Activated naive CD8-positive, alpha-beta T cell treated with anti-CD3 and anti-CD28 coated beads for 36 hours (primary cell): ENCODE measurements at places on chromosomes 7 and 10.

- H3K27me3 ChIP-seq, result peaks cover 6% of the 10 kb centered on the region
- H3K4me3 ChIP-seq, result no peak overlapping the region
- H3K36me3 ChIP-seq, result no peaks in the 10 kb centered on the region
- DNase-seq, result no peak
These were observed 631.5 kb upstream of the NRP1 start for GRCh38 chr10:33965795-33966581.

DNA sequence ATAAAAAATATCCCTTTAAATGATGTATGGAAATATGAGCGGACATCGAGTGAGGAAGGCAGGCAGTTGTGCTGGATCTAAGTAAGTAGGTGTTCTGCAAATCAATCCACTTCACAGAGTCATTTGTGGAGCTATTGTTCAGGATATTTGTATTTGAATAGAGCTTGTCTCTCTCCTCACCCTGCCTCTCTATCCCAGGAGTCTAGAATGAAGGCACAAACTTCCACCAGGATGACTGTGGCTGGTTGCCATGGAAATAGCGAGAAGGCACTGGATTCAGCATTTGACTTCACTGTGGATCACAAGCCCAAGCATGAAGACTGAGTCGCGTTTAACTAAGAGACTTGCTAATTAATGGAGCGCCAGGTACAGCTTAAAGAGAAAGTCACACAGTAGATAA lies 53.2 kb downstream of the NPY start:
- no peaks in the 10 kb centered on the region for H3K36me3 ChIP-seq
- H3K27me3 ChIP-seq, result peaks cover 14% of the 10 kb centered on the region
- H3K4me3 ChIP-seq, result no peak overlapping the region
- no peak for DNase-seq
- H3K27ac ChIP-seq, result no peak overlapping the region
- H3K4me1 ChIP-seq, result no peaks in the 10 kb centered on the region

GRCh38 chr10:15310776-15311568 lies 60.1 kb downstream of the FAM171A1 start:
- no peaks in the 10 kb centered on the region for H3K27me3 ChIP-seq
- H3K4me3 ChIP-seq, result no peak overlapping the region
- no peak overlapping the region for H3K27ac ChIP-seq
- H3K36me3 ChIP-seq, result no peaks in the 10 kb centered on the region
- peaks cover 6% of the 10 kb centered on the region for H3K4me1 ChIP-seq
- no peak for DNase-seq

- H3K4me3 ChIP-seq, result no peak overlapping the region
- no peaks in the 10 kb centered on the region for H3K27me3 ChIP-seq
- H3K4me1 ChIP-seq, result peaks cover 9% of the 10 kb centered on the region
- no peak for DNase-seq
- H3K27ac ChIP-seq, result no peak overlapping the region
- H3K36me3 ChIP-seq, result no peaks in the 10 kb centered on the region
These were observed 56.4 kb downstream of the TBXAS1 start for GRCh38 chr7:139885511-139885910.

GRCh38 chr7:16367115-16367514 lies 54.2 kb downstream of the CRPPA start:
- no peaks in the 10 kb centered on the region for H3K4me1 ChIP-seq
- no peaks in the 10 kb centered on the region for H3K27me3 ChIP-seq
- peaks cover 1% of the 10 kb centered on the region for H3K36me3 ChIP-seq
- no peak for DNase-seq
- H3K27ac ChIP-seq, result no peak overlapping the region

- H3K4me3 ChIP-seq, result no peak overlapping the region
- DNase-seq, result no peak
- H3K27ac ChIP-seq, result no peak overlapping the region
- H3K36me3 ChIP-seq, result no peaks in the 10 kb centered on the region
- H3K27me3 ChIP-seq, result no peaks in the 10 kb centered on the region
- H3K4me1 ChIP-seq, result no peaks in the 10 kb centered on the region
These were observed 100.5 kb downstream of the FGFR2 start for GRCh38 chr10:121497513-121498470.

GRCh38 chr7:13742811-13743210 lies 246.7 kb downstream of the ETV1 start:
- no peak for DNase-seq

DNA sequence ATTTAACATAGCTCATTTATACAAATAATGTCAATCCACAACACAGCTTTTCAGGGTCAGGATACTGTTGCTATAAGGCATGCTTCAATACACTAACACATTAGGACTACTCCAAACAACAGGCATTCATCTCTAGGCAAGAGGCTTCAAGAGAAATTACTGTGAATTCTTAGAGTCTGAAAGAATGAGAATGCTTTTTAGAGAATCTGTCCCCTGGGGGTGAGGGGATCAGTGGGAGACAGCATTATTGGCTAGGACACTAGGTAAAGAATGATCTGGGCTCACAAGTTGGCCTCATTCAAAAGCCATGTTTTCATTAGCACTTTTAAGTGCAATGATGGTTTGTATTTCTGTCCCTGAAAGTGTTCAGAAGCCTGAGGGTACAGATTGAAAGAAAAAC lies 132.6 kb downstream of the SEMA3D start:
- H3K4me3 ChIP-seq, result no peak overlapping the region
- no peaks in the 10 kb centered on the region for H3K4me1 ChIP-seq
- H3K27ac ChIP-seq, result no peak overlapping the region
- peaks cover 5% of the 10 kb centered on the region for H3K27me3 ChIP-seq
- no peak for DNase-seq

- DNase-seq, result no peak
- no peaks in the 10 kb centered on the region for H3K27me3 ChIP-seq
- no peak overlapping the region for H3K27ac ChIP-seq
- H3K4me1 ChIP-seq, result peaks cover 31% of the 10 kb centered on the region
These were observed 3.1 kb upstream of the AIFM2 start for GRCh38 chr10:70135684-70136083.

- H3K36me3 ChIP-seq, result no peaks in the 10 kb centered on the region
- DNase-seq, result no peak
- H3K4me1 ChIP-seq, result peaks cover 15% of the 10 kb centered on the region
- no peaks in the 10 kb centered on the region for H3K27me3 ChIP-seq
These were observed 34.9 kb downstream of the CALML3 start for GRCh38 chr10:5559642-5560141.

- H3K27ac ChIP-seq, result no peak overlapping the region
- no peak overlapping the region for H3K4me3 ChIP-seq
- DNase-seq, result no peak
These were observed 84.7 kb downstream of the MMRN2 start for GRCh38 chr10:86872757-86873156.

DNA sequence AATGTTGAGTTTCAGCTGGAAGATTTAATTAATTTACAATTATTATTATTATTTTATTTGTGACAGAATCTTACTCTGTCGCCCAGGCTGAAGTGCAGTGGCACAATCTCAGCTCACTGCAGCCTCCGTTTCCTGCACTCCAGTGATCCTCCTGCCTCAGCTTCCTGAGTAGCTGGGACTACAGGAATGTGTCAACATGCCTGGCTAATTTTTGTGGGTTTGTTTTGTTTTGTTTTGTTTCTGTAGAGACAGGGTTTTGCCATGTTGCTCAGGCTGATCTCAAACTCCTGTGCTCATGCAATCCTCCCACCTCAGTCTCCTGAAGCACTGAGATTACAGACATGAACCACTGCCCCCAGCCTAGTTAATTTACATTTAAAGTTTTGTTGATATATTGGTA lies 93.8 kb upstream of the MEOX2 start:
- DNase-seq, result no peak
- H3K4me1 ChIP-seq, result no peaks in the 10 kb centered on the region
- H3K27me3 ChIP-seq, result no peaks in the 10 kb centered on the region
- H3K36me3 ChIP-seq, result no peaks in the 10 kb centered on the region
- H3K4me3 ChIP-seq, result no peak overlapping the region

- H3K36me3 ChIP-seq, result peaks cover 1% of the 10 kb centered on the region
- DNase-seq, result no peak
- no peak overlapping the region for H3K27ac ChIP-seq
- H3K27me3 ChIP-seq, result no peaks in the 10 kb centered on the region
These were observed 104.2 kb downstream of the WNT2 start for GRCh38 chr7:117218700-117219099.
